Caki2 (cell line): ENCODE measurements at places on chromosomes 16 and 17. TPM values are rescaled to one million over a fixed set of nuclear protein-coding genes. Genes with fewer than 3 reads are reported as not detected.

Gene P2RX5
- total RNA-seq = not detected in 2 replicates

Gene ADAD2
- not detected in 2 replicates for total RNA-seq

Gene XAF1
- not detected in 2 replicates for total RNA-seq

Gene AOC3
- total RNA-seq = 0.17 TPM in 1 of 2 replicates, not detected in the other

Gene USP22
- 115 and 144 TPM in 2 replicates for total RNA-seq

Gene TMEM220
- 0.14 and 1.4 TPM in 2 replicates for total RNA-seq

Gene CLEC3A
- total RNA-seq = not detected in 2 replicates

Gene PLA2G15
- total RNA-seq = 43.0 and 61.5 TPM in 2 replicates

Gene HBA1
- not detected in 2 replicates for total RNA-seq

Gene MCRIP2
- 93.0 and 94.1 TPM in 2 replicates for total RNA-seq

Gene PRR15L
- total RNA-seq = not detected in 2 replicates

Gene FBXO39
- total RNA-seq = not detected in 2 replicates
